NCI-H1417 (cell line): ENCODE measurements at places on chromosomes 3 and 15.

DNA sequence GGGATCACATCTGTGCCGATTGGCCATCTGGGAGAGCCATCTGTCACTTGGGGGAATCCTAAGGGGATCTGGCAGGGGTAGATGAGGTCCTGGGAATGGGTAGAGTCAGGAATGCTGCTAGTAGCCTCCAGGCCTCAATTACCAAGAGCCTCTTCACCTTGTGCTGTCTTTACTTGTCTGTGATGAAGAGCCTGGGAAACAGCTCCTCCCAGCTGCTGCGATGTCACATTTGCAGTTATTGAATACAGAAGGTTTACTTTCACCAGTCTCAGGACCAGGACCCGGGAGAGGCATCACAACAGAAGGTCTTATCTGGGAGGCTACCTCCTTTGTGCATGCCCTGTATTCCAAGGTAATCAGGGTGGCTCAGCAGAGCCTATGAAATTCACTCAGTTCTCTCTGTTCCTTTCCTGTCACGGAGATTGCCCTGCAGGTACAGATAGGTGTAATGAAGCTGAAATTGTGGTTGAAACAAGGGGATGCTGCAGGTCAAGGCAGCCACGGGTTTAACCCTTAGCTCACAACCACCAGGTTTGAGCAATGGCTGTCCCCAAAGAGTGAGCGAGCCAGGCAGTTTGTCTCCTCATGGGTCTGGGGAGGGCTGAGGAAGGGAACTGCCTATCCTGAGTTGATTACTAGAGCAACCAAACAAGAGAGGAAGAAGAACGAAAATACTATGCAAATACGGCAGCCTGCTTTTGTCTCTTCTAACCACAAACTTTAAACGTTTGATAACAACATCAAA is 298.9 kb upstream of the RORA start:
- DNase-seq: no peak

- no peak for DNase-seq
Measured at GRCh38 chr3:39468108-39468436, 592 bp downstream of the MOBP start.

DNA sequence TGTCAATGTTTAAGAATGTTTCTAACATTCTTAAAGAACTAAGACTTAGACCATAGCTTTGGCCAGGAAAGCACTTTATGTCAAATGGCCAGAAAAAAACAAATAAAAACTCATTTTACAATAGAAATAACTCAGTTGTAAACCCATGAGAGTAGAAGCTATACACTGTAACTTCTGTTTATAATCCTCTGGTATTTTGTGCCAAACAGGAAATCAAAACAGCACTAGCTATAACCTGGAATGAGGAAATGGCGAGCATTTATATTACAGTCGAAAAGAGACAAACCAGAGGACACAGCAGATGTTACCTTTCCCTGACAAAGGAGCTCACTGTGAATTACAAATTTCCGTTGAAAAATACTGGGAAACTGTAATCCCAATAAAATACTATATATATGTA is 10.3 kb downstream of the GK5 start:
- no peak for DNase-seq

- no peak for DNase-seq
Measured at GRCh38 chr15:70535955-70536338, 227.4 kb downstream of the UACA start.

GRCh38 chr3:45120359-45121158 is 25.6 kb downstream of the CDCP1 start:
- DNase-seq: no peak

- DNase-seq: no peak
Measured at GRCh38 chr3:14601692-14602005, 49.9 kb upstream of the CCDC174 start.

- DNase-seq: no peak
Measured at GRCh38 chr3:101128786-101129185, 135.6 kb upstream of the ABI3BP start.

DNA sequence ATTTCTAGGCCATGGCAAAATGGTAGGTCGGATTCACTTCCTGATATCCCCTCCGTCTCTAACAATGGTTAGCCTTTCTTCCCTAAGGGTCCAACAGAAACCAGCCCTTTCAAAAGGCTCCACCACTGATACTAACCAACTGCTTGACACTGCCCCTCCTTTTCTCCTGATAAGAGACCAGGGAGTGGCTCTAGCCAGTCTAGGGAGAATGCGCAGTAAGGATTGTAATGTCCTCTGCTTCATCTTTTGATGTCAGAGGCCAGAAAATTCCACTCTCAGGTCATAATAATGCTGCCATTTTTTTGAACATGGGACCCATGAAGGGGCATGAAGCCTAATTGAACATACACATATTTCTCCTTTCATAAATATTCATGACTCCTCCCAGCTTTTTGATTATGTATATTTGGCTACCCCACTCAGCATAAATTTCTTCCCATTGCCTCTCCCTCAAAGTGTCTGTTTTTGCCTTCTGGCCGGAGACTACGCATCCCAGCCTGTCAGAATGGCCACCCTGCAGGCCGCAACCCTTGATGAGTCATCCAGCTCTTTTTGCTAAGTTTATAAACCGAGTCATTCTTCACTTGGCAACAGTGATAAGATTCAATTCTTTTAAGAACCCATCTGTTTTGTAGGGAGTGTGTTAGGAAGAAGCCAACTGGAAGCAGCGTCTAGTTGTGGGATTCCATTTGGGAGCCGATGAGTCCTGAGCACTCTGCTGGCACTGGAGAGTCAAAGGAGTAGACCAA is 189.0 kb upstream of the MCTP2 start:
- DNase-seq: no peak

- no peak for DNase-seq
Measured at GRCh38 chr15:55116636-55117035, 80.1 kb downstream of the RSL24D1 start.

- peak; percentile 42 for DNase-seq
Measured at GRCh38 chr3:161914703-161915417, 418.3 kb downstream of the OTOL1 start.

- no peak for DNase-seq
Measured at GRCh38 chr3:67349551-67350174, 304.7 kb downstream of the SUCLG2 start.

DNA sequence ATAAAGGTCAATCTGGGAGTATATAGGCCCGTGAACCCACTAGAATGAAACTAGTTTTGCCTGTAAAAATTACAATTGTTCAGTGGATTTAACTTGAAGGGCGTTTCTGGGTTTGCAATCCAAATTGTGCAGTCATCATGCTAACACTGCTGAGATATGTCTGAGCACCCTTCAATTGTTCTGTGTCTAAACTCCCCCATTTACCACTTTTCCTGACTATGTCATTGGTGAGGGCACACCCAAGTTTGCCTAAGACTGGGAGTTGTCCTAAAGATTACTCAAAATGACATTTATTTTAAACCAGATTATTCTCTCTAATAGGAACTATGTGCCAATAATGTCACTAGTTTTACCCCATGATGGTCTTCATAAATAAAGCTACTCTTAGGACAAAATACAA is 54.6 kb downstream of the EMC4 start:
- DNase-seq: no peak

- DNase-seq: no peak
Measured at GRCh38 chr3:52529376-52530333, 4.0 kb downstream of the NT5DC2 start.

- DNase-seq: peak; percentile 19
Measured at GRCh38 chr15:57865294-57865693, 158.8 kb downstream of the POLR2M start.

DNA sequence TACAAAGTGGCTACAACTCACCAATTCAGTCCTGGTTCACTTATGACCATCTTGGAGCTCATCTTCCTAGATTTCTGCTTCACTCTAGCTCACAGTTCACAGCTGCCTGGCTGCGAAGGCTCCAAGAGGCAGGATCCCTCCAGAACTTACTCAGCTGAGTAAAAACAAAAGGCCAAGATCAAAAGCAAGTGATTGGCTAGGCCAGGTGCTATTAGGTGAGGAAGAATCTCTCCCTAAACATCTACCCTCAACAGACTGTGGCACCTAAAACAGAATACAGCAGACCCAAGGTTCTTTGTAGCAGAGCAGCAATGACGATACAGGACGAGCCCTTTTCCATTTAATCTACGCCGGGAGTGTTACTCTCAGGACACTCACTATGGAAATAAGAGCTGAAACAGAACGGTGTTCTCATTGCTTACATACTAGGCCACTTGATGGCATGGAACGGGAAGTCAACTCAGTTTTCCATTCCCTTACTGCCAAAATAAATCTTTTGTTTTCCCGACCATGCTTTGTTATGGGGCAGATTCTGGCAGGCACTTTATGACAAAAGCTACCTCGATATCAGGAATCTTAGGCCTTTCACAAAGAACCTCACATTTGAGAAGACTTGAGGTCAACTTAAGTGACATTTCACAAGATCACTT is 901 bp downstream of the ICE2 start:
- peak; percentile 78 for DNase-seq

DNA sequence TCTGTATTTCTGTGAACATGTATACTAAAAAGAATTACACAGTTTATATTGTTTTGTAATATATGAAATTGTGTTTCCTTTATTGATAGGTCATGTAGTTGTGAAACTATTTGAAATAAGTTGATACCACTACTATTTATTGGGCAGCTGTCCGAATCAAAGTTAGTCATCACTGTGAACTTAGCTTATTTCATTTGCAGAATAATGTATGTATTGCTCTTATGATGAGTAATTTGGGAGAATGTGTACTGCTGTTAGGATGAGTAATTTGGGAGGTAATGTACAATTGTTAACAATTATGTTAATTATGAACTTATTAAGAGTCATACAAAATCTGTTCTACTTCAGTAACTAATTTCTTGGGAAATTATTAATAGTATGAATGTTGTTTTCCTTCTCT is 22.2 kb downstream of the FXR1 start:
- DNase-seq: no peak

GRCh38 chr3:41330465-41330864 is 131.2 kb downstream of the CTNNB1 start:
- DNase-seq: no peak

- DNase-seq: peak; percentile 23
Measured at GRCh38 chr3:50210510-50211367, 5.7 kb downstream of the SLC38A3 start.

DNA sequence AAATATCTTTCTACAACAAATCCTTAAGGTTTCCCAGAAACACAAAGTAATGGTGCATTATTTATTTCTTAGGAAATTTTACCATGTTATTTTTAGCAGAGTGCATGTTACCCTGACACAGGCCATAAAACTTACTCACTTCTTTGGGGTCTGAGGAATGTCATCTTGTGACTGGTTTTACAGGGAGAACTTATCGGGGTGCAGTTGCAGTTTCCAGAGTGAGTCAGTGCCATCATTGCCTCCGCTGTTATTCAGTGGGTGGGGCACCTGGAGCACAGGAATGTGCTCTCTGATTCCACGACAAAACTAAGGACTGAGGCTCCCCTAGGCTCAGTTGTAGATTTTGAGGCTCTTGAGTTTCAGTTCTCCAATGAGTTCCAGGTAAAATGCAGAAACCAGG is 11.1 kb upstream of the GREM1 start:
- DNase-seq: no peak

- DNase-seq: peak; percentile 50
Measured at GRCh38 chr15:81939604-81940440, 106.0 kb downstream of the MEX3B start.

GRCh38 chr3:152043620-152044019 is 170.2 kb downstream of the SUCNR1 start:
- DNase-seq: no peak

DNA sequence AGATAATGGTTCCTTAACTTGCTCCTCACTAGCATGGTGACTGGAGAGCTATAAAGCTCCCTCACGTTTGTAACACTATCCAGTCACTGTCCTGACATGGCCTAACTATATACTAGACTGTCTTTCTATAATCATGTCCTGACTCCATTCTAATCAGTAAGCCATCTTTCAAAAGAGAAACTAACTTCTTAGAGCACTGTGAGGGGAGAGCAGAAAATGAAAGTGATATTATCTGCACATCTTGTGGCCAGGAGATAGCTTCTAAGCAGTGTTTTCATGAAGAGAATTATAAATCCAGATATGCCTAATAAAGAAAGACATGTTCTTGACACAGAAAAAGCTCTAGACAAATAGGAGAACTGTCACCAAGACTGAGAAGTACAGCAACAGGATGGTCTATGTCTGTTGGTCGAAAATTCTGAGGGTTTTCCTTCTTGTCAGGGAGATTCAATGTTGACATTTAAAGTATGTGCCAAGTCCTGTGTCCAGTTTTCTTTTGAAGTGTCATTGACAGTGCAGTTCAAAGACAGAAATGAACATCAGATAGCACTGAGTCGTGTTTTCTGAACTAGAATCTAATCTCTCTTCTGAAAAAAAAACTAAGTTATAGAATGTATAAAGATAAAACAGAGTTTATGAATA is 230.6 kb upstream of the PEX5L start:
- DNase-seq: no peak

- no peak for DNase-seq
Measured at GRCh38 chr3:47079432-47079831, 84.5 kb downstream of the SETD2 start.

GRCh38 chr3:53545310-53545995 is 51.0 kb downstream of the CACNA1D start:
- no peak for DNase-seq

DNA sequence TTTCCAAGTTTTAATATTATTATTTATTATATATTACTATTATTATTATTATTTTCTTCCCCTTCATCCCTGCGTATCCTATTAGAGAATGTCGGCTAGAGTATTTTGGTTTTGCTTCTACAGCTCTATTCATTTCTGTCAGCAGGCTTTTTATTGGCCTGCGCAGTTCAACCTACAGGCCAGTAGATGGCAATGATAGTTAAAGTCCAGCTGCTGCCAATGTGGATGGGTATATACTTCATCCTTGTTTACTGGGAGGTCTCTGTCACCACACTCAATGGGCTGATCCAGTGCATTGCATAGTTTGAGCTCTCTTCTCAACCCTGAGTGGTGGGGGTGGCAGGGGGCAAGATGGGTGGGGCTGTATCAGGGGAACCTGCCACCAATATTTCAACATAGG is 799.8 kb downstream of the NSUN3 start:
- DNase-seq: no peak

GRCh38 chr3:175422744-175423143 is 563.6 kb downstream of the NAALADL2 start:
- DNase-seq: no peak

DNA sequence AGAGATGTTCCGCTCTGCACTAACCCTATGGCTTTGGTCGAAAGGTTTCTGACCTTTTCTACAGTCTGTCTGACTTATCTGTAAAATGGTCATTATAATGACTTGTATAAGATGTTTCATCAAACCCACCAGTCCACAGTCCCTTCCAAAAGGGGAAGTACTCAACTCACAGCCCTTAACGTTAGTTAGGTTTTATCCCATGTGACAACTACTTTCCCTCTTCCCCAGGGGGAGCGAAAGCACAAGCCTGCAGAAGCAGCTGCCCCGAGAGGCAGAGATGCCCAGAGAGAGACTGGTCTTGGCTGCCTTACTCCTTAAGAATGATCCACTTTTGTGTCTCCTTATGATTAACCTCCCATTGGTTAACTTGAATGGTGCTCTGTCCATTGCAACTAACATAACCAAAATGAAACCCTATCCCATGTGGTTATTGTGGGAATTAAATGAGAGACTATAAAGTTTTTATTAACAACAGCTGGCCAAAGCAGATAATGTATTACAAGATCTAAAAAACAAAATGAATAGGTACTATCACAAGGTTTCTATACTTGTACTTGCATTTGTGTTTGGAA is 6.4 kb downstream of the ASTE1 start:
- DNase-seq: no peak

GRCh38 chr3:189593581-189593980 is 37.6 kb upstream of the TP63 start:
- DNase-seq: no peak
